ENCODE measurements at places on chromosomes 2 and 18.

GRCh38 chr2:218961229-218961628, 1.8 kb downstream of the CDK5R2 start:
- DNase-seq: no peak

DNA sequence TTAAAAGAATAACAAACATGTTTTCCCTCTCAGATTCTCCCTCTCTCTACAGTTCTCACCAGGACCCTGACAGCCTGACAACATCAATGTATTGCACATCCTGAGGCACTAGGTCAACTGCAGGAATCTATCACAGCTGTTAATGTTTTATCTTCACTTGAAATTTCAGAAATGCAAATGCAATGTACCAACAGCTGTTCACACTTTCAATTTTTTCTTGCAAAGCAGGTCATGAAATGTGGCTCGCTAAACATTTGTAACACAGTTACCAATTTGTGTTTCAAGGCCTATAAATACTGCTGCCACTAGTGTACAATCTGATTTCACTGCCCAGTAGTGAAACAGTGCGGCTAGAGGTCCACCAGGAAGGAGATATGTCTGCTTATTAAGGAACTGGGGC, 147.8 kb downstream of the EXOC6B start:
- DNase-seq: no peak

- no peak for DNase-seq
These were observed 60.0 kb downstream of the RBMS1 start for GRCh38 chr2:160433466-160434140.

GRCh38 chr18:73331212-73331772, 463.5 kb upstream of the NETO1 start:
- DNase-seq: no peak

- DNase-seq: peak; percentile 48
These were observed 70.3 kb downstream of the ANTXR1 start for GRCh38 chr2:69083235-69083748.

DNA sequence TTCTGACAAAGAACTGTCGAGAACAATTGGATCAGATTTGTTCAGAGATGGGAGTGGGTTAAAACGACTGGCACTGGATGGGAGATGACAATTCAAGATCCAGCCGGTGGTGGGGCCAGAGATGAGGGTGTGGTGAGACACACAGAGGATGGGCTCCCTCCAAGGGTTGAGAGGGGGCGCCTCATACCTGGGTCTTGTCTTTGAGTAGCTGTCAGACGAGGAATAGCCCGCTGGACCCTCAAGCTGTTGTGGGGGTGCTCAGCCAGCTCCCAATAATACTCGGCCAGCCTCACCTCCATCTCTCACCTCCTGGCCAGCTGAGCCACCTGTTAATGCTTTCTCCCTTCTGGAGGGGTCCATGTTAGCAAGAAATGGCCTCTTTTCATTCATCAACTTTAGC, 14.0 kb downstream of the INPP5D start:
- no peak for DNase-seq

- no peak for DNase-seq
These were observed 4.4 kb upstream of the CAB39 start for GRCh38 chr2:230708204-230708603.

DNA sequence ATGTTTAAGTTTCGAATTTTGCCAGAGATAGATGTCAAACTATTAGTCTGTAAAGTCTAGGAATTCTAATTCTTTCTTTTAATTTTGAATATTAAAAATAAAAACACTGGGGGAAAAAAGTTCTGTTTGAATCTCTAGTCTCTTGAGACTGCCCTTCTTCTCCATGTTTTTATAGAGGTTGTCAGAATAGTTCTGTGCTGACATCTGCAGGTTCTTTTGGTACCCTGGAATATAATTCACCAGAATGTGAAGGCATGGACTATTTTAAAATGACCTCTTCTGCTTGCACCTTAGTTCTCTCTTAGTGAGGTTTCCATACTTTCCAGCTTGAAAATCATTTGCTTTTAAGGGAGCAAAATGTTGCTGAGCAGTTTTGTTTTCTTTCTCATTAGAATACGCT, 121.0 kb upstream of the MSTN start:
- no peak for DNase-seq

DNA sequence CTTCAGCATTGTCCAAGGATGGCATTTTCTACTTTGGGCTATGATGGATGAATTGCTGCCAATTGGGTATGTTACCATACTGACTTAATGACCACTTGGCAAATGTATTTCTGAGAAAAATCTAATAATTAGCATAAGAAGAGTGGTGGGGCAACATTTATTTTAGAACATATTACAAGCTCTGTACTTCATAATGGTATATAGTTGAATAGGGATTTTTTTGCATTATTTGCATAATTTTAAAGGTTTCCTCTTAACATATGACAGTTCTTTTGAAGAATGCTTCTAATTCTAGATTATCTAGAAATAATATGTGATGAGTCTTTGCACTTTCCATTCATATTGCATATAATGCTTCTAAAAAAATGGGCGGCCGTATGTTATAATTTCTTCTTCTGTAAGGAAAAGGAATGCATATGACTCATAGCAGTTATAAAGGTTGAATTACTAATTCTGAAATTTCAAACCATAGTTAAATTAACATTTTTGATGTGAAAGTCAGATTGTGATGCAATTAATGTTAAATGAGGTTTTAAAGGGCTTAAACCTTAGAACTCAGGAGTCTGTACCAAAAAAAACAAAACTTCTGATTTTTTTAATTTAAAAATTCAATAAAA, 1652.3 kb upstream of the SLC39A10 start:
- no peak for DNase-seq

GRCh38 chr2:222424729-222425671, 657 bp downstream of the SGPP2 start:
- no peak for DNase-seq

- no peak for DNase-seq
These were observed 19.0 kb downstream of the PNO1 start for GRCh38 chr2:68176657-68177056.

DNA sequence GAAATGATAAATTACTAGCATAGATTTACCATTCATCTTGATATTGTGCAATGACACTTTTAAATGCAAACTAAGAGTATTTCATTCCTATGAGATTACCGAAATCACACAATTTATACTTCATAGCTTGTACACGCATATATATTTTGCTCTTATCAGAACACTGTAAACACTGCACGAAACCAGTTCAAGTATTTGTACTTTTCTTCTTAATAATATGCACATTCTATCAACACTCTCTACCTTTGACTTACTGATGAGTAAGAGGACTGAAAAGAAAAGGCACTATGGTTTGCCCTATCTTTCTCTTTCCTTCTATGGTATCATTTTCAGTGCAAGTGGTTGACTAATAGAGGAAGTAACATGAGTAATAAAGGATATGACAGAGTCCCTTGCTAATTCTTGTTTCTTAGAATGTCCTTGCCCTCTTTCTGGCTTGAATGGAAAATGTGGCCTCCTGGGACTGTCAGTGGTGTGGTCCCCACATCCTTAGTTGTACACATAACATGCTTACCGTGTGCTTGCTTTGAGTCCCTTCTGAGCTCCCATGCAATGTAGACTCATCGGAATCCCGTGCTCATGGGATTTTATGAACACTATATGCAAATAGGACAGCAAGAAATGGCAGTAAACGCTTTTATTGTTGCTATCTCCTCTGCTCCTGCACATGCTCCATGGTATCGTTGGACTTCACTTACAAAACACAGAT, 363.5 kb upstream of the TNP1 start:
- DNase-seq: peak; percentile 83

- DNase-seq: no peak
These were observed 3.7 kb upstream of the SOCS6 start for GRCh38 chr18:70284976-70285620.

DNA sequence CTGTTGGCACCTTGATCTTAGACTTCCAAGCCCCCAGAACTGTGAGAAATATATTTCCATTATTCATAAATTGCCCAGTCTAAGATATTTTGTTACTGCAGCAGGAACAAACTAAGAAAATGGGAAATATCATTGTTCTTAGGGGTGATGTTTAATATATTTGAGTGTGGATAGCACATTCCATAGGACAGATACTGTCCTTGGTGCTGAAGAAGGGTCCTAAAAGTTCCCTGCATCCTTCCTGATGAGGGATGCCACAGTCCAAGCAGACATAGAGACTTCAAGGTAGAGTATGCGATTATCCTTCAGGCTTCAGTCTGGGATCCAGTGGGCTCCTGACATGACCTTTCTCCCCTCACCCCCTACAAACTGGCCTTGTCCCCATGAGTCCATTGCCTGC, 689.0 kb downstream of the TDRD15 start:
- no peak for DNase-seq

DNA sequence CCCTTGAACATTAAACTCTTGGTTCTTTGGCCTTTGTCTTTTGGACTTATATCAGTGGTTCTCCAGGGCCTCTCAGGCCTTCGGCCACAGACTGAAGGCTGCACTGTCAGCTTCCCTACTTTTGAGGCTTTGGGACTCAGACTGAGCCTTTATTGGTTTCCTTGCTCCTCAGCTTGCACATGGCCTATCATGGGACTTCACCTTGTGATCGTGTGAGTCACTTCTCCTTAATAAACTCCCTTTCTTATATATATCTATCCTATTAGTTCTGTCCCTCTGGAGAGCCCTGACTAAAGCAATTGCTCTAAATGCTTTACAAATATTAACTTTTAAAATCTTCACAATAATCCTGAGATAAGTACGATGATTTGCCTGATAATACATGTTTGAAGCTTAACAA, 353.6 kb upstream of the TRIB2 start:
- no peak for DNase-seq

- DNase-seq: no peak
These were observed 20.1 kb downstream of the SERPINB12 start for GRCh38 chr18:63562284-63562683.

DNA sequence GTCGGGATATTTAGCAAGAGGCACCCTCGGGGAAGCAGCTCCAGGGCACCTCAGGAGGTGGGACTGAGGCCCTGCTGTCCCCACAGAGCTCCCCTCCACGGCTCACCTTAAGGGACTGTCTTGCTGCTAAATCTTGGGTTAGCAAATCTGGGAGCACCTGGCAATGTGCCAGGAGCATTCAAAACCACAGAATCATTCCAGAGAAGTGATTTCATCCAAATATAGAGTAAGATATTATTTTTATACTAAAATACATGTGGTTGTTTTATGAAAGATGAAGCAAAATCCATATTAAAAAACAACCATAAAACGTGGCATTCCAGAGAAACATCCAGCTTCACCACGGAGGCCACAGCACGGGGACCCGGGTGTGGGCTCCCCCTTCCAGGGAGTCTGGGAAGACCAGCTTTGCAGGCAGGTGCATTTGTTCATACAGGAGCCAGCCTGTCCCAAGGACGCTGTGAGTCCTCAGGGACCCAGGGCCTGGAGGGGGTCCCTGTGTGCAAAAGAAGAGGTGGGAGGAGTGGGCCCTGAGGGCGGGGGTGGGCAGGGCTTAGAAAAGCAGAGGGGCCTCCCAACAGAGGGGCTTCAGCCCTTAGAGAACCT, 16.3 kb downstream of the HS1BP3 start:
- DNase-seq: no peak

DNA sequence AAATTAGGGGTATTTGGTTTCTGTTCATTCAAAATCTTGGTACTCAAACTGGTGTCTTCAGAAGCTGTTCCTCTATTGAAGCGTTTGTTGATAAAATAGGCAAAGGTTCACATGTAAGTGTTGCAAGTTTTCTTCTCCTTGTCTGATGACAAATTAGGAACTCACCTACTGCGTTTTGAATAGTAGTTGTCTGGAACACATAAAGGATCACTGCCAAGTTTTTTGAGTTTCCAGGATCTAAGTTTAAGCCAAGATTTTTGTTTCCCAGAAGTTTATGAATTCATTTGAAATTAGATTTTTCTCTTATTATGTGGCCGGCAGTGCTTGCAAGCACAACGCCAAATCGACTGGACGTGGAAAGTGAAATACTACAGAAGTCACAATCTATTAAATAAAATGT, 85.4 kb downstream of the ARHGEF33 start:
- DNase-seq: no peak

DNA sequence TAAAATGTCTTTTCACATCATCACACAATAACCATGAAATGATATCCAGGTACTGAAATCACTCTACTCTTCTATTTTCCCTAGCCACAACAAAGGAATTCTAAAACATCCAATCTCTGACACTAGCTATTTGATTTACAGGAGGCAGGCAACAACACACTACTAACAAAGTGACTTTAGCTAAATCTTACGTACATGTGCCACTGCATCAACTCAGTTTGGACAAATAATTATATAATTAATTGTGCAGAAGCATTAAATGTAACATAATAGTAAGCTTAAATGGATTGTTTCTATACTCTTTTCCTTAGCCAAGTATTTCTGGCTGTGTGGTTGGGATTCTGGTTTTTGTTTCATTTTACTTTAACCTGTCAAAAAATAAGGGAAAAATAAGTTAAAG, 192.4 kb downstream of the AFF3 start:
- no peak for DNase-seq

GRCh38 chr2:158756976-158757375, 38.1 kb upstream of the DAPL1 start:
- no peak for DNase-seq

DNA sequence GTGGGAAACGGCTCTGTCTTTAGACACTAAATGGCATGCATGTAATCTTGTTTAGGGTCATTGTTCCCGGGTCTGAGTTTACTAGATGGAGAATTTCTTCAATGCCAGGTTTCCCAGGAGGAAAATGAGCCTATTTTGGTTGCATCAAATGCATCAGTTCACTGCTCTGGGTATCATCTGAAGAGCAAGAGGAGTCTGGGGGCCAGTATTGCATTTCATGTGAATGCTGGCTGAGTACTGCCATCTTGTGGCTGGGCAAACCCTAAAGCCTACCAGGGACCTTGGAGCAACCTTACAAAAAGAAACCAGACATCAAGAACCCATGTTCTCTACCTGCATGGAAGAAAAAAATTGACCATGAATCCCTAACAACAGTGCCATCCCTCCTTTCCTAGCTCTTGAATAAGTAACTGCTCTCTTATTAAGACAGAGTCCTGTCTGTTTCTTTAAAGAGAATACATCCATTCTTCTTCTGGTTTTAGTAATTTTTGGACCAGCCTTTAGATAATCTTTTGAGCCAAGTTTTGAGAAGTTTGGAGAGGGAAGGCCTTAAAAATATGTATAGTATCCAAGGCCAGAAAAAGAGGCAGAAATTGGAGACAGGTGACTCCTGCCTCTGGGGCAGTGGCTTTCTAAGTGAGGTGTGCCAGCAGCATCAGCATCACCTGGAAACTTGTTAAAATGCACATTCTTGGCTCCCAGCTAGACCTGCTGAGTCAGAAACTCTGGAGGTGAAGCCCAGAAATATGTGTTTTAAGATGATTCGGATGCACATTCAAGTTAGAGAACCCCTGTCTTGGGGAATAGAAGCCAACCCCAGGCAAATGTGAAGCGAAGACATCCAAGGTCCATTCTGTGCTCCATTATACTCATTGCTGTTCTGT, 261.0 kb upstream of the CXCR4 start:
- no peak for DNase-seq

DNA sequence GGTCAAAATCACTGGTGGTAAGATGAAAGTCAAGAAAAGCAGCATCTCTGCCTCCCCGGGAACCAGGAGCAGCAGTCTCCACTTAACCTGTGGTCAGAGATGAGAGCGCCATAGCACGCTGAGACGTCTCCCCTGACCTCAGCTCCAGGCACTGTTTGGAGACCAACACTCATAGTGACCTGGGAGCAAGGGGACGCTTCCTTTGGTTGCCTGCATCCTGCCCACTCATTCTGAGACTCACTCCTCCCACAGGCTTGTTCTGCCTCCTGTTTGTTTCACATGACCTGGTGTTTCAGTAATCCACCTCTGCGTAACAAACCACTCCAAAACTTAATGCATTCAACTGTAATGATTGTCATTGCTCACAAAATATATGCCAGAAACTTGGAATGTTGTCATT, 139.3 kb downstream of the ACOXL start:
- DNase-seq: no peak
